ENCODE measurements at places on chromosomes 16 and 17. TPM values are rescaled to one million over a fixed set of nuclear protein-coding genes. Genes with fewer than 3 reads are reported as not detected.
A peak's percentile ranks its signal among the peaks of the same experiment; 100 is the strongest.

Gene C16orf86
- total RNA-seq: 12.0 TPM

Gene TAT
- not detected for total RNA-seq

GRCh38 chr17:57124053-57124452, 39.0 kb downstream of the AKAP1 start:
- DNase-seq: no peak

DNA sequence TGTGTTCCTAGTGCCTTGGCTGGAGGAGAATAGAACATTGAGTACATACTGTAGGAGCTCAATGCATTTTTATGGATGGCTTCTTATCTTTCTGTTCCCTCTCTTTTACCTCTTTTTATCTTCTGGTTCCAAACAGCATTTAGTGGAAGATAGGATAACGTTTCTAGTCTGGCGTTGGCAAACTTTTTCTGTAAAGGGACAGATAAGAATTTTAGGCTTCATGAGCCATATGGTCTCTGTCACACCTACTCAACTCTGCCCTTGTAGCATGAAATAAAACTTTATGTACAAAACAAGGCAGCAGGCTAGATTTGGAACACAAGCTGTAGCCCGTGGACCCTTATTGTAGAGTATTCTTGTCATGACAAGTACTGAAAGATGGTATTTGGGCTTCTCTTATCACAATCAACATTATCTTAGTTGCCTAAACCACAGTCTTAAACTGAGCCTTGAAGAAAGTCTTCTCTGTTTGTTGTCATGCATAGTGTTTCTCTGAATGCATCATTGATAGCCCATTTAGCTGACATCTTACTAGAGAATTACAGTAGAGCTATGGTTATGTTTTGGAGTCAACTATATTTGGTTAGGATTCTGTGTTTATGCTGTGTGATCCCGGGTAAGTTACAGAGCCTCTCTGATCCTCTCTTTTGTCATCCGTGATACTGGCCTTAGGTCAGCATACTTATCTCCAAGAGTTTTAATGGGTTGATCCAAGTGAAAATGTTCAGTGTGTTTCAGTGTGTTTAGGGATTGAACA, 80.2 kb downstream of the HS3ST4 start:
- peak; percentile 26 for DNase-seq

DNA sequence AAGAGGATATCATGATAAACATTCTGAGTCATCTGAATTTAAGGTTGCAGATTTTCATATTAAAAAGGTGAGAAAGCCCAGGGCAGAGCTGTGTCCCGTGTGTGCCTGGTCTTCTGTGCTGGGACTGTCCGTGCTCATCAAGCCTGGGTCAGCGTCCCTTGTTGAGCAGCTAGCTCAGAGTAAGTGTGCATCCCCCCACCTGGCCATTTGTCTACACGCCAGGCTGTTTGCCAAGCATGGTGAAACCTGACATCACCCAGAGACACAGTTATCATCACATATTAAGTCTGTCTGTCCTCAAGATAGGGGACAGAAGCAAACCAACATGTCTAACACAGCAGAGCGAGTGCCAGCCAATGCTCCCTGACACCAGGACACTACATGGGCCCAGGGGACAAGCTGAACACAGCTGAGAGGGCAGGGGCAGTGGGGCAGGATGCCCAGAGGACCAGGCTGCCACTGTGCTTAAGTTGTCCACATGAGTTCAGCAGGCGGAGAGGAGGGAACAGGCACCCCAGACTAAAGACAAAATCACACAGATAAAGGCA, 57.9 kb upstream of the CNEP1R1 start:
- DNase-seq: no peak

DNA sequence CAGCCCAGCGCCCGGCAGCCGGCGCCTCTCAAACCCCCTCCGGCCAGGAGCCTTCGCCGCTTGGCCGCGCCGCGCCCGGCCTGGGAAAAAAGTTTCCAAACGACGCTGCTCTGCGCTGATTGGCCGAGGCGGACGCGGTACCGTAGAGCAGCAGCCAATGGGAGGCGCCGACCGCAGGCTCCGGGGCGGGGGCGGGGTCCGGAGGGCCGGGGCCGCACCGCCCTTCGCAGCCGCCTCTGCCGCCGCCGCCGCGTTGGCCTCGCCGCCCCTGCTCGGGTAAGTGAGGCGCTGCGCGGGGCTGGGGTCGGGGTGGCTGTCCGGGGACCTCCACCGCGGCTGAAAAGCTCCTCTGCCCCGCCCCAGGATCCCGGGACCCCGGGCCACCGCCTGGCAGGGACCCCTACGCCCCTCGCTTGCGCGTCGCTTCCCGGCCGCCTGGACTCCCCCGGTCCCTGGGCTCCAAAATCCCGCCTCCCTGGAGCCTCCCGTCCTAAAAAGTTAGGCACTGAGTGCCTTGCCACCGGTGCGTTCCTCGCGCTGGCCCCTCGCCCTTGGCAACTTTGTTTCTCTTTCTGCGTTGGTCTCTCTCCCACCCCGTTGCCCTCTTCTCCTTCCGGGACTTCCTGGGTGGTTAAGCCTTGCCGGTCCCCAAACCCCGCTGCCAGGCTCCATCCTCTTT, at the start of gene NDE1:
NDE1 (plus strand) TSS at position 227 of the 679 bp plus-strand sequence. CDS start 14,534 bp downstream, outside the sequence.
- peak; percentile 96 for DNase-seq

- DNase-seq: no peak
Observed at GRCh38 chr16:50547340-50548124, 664 bp upstream of the NKD1 start.

All from esophagus muscularis mucosa (tissue), 4 donors.